ENCODE measurements at places on chromosomes 2 and 18. TPM values are rescaled to one million over a fixed set of nuclear protein-coding genes. Genes with fewer than 3 reads are reported as not detected.
A peak's percentile ranks its signal among the peaks of the same experiment; 100 is the strongest.

NAT8 gene
- 1.2 TPM for polyA plus RNA-seq

DNA sequence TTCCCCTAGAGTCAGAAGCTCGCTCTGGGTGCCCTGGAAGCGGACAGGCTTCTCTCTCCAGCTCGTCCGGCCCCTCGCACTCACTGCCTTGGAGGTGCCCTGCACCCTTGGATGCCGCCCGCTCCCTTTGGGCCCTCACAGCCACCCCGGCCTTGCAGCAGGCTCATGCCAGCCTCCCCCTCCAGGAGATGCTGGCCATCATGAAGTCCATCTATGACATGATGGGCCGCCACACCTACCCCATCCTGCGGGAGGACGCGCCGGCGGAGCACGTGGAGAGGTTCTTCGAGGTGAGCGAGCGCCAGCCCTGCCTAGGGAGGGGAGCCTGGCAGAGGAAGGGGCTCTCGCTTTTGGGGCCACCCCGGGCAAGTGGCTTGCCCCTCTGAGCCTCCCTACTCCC is 20.3 kb upstream of the FAHD2A start:
- DNase-seq = no peak

DNA sequence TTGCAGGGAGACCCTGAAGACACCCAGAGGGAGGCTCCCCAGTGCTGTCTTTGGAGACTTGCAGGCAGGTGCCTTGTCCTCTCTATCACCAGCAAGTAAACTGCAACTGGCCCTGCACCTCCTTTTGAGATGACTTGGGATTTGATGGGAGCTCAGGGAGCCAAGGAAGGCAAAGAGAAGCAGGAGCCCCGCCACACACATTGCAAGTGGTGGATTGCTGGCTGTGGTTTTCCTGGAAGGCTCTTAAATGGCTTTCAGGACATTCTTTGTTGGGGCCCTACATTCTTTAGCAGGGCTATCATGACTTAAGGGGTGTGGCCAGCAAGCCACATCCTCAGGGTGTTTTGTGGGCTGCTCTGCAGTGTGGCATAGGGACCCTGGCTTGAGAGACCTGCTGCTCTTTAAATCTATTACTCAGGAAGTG is 39.9 kb upstream of the CDC42EP3 start:
- no peak for DNase-seq

DNA sequence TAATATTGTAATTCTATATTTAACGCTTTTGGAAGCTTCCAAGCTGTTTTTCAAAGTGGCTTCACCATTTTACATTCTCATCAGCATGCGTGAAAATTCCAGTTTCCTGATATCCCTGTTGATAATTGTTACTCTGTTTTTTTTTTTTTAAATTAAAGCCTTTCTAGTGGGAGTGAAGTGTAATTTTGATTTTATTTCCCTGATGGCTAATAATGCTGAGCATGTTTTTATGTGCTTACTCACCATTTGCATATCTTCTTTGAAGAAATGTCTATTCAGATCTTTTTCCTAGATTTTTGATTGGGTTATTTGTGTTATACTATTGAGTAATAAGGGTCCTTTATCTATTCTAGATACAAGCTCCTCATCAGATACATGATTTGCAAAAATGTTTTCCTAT is 382.8 kb upstream of the HS6ST1 start:
- DNase-seq = no peak

SRSF7 gene
- 290 TPM for polyA plus RNA-seq

DNA sequence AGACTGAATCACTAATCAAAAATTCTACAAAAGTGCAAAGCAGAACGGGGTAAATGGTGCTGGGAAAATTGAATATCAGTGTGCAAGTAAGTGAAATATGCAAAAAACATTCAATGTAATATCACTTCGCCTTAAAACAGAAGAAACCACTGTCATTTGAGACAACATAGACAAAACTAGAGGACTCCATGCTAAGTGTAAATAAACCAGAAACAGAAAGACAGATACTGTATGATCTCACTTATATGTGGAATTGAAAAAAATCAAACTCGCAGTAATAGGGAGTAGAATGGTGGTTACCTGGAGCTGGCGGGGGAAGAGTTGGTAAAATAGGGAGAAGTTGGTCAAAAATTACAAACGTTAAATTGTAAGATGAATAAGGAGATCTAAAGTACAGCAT is 1420.0 kb upstream of the CDH2 start:
- DNase-seq = no peak

LINC00305 gene
- polyA plus RNA-seq = not detected

ZAP70 gene
- 1.4 TPM for polyA plus RNA-seq

LHCGR gene
- 0.13 TPM for polyA plus RNA-seq

TMEM198 gene
- 3.2 TPM for polyA plus RNA-seq

KCNE4 gene
- 4.7 TPM for polyA plus RNA-seq

DNA sequence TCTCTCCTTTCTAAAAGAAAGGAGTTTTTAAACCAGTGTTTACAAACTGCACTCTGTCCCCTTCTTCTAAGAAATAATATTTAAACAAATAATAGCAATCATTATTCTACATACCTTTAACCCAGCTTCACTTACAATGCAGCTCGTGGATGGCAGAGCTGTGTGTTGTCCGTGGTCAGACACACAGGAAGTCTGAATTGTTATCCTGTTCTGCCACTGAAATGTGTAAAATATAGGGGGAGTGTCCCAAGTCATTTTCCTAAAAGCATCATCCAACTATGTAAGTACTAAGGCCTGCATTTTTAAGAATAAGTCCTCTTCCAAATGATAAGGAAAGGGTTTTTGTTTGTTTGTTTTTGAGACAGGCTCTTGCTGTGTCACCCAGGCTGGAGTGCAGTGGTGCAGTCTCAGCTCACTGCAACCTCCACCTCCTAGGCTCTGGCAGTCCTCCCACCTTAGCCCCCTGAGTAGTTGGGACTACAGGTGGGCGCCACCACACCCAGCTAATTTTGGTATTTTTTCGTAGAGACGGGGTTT is 2.7 kb upstream of the PPP4R1 start:
- no peak for DNase-seq

FAM168B gene
- polyA plus RNA-seq = 86.0 TPM

- DNase-seq = no peak
Measured at GRCh38 chr18:63784787-63785452, 9.7 kb downstream of the SERPINB7 start.

DNA sequence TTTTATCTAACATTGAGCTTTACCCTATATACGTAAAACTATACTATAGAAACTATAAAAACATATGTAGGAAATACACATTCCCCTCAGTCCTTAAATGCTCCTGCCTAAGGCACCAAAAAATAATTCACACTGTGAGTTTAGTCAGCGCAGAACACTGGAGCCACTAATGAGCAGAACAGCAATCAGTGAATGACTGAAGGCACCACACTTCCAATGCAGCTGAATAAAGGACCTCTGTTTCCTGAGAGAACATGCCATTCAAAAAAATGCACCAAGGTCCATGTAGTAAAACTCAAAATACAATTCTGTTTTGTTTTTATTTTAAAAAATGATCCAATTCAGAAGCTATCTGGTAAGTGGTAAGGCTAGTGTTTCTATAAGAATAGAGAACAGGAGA is 1280.6 kb upstream of the NRXN1 start:
- no peak for DNase-seq

TMEM163 gene
- 12.2 TPM for polyA plus RNA-seq

MALL gene
- polyA plus RNA-seq = 50.2 TPM

IL37 gene
- polyA plus RNA-seq = 0.21 TPM

DNA sequence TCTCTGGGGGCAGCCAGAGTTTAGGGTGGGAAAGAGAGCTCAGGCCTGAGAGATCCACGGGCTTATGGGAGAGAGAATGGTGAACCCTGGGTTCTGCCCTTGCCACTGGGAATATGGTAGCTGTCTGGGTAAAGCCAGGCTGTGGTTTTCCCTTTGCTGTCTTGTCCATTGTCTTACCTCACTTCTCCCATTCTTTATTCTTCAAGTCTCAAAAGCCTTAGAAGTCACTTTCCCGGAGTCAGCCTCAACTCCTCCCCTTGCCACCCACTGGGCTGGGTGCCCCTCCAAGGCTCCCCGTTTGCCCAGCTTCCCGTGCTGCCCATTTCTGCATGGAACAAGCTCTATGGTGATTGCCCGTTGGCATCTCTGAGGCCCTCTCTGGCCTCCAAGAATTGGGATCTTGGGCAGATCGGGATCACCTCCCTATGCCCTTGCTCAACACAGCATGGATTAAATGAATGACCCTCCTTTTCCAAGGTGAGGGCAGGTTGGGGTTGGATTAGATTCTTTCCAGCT is 228.2 kb downstream of the HAUS1 start:
- DNase-seq = no peak

DNA sequence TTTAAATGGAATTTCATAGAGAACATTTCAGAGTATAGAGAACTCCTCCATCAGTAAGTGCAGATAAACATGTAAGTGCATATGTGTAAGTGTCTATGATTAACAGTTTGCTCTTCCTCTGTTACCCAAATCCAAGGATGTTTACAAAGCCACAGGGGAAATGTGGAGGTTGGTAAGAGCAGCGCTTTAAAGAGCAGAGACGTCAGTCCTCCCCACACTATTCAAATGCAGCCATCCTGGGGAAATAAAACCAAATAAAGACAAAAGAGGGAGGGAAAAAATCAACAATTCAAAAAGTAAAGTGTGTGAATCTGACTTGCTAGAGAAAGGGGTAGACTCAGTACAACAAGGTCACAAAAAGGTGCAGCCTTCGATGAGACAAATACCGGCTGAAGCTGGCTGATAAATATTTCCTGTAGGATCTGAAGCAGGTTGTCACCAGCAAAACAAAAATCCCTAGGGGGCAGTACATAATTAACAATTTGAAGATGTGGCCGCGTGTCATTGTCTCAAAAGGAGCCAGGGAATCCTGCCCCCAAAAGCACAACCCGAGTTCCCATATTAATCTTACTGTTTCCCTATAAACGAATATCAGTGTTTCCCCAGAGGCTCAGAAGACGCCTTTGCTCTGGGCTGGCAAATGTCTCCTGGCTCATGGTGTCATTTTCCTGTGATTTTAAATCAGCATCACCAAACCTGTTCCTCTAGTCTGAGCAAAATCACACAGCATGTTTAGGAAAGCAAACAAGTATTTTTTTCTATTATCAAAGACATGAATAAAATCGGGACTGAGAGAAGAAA is 216.5 kb downstream of the CDCA7 start:
- no peak for DNase-seq

- peak; percentile 38 for DNase-seq
Measured at GRCh38 chr2:5474716-5475115, 217.5 kb upstream of the SOX11 start.

DNA sequence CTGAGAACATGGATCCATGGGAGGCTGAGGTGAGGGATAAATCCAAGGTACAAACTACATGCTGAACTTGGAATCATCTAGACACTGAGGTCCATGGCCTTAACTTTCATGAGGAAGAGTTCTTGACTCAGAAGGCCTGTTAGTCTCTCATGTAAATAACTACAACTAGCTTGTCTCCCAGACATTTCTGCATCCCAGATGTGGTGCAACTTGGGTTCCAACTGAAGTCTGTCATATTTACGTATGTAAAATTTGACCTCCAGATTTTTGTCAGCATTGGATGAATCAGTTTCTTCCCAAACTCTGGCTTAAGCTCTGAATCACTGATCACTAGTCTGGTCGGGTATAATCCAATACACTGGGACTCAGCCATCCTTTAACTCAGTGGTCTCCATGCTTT is 306.9 kb downstream of the PDE11A start:
- DNase-seq = no peak

GRCh38 chr18:24539866-24540617 is 79.6 kb downstream of the HRH4 start:
- DNase-seq = peak; percentile 10

DNA sequence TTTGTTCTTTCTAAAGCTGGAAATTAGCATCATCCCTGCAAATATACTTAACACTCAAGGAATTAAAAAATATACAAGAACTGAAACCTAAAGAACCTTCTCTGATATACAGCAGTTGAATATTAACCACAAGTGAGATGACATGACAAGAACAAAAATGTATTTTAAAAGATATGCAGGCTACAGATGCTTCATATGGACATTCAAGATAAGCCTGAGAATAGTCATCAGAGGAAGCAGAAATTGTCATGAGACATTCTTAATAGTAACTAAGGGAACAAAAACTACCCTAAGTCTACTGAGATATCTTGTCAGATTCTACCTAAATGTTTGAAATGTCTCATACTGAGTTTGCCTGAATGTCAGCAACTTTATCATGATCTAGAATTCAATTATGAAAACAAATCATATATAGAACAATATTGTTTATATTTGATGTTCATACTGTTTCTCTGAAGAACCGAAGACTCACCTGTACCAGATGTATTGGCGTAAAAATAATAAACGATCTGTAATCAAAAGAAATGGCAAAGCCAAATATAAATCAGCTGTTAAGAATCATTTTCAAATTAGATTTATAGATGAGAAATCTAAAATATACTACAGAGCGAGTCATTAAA is 4.7 kb downstream of the NBAS start:
- DNase-seq = no peak

SH2D6 gene
- 0.42 TPM for polyA plus RNA-seq

POTEI gene
- polyA plus RNA-seq = 0.93 TPM

DYNC1I2 gene
- polyA plus RNA-seq = 221 TPM

DNA sequence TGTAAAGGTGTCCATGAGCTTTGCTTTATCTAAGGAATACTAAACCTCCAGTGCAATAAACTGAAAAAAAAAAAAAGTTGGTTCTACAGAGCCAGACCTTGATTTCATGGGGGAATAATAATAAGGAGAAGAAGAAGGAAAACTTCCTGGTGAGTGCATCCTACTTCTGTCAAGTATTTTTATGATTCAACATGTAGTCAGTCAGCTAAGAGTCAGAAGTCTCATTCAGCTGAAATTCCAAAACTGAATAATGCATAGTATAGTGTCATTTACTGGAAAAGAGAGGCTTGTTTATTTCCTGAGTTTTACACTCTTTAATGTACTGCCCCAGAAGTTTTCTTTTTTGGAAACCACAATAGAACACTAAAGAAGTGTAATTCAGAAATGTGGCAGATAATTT is 77.8 kb upstream of the TACR1 start:
- no peak for DNase-seq

DNA sequence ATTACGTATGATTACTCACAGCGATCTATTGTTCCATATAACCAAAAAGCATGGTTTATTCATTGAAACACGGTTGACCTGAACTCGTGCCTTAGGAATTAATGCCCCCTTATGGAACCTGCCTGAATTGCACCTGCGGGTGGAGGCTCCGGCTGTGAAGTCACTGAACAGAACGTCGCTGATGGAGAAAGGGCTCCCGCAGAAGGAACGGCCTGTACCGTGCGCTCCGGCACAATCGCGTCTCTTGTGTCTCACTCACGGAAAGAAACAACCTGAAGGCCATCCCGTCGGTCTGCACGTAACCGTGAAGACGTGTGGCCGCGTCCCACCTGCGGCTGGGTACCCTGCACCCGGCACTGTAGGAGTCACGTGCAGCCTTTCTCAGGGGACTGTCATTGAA is 133.1 kb downstream of the NFATC1 start:
- DNase-seq = peak; percentile 54

DNA sequence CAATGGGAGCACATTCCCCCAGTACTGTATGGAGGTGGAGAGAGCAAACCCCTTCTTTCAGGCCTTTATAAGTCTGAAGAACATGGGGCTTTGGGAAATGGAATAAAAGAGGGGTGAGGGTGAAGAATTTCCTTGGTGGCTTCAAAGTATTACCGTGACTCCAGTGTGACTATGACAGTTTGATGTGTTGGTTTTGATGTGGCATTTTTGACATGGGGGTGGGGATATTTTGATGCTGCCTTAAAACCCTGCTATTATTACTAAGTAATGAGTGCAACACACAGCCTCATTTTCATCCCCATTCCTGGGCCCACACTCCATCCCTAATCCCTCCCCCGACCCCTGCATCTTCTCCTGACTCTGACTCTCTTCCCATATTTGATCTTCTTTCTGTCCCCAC is 23.6 kb downstream of the QPCT start:
- no peak for DNase-seq
